ENCODE measurements at places on chromosomes 6 and 20.

DNA sequence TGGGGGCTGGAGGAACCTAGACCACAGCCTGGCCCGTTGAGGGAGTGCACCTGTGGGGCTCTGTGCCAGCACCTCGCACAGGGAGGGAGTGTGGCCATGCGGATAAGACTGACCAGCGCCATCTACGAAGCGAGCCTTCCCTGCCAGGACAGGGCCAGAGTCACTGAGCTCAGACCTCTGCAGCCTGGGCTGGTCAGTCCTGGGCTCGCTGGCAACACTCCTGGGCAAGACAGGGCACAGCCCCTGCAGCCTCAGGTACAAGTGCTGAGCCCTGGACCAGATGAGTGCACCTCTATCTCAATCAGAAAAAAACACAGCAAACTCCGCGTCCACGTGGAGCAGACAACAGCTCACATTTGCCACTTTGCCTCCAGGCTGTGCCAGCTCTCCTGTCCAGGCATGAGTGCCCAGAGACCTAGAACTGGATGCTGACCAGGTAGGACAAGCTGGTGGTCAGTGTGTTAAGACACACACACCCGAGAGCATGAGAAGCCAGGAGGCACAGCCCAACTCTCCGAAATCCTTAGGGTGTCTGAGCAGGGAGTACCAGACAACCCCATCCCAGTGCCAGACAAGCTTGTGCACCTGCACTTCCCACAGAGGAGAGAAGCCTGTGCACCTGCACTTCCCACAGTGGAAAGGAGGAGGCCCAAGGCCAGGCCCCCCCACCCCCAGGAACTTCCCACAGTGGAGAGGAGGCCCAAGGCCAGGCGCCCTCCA, 4.9 kb downstream of the ARFRP1 start:
- DNase-seq: no peak

GRCh38 chr20:57568088-57568896, 7.4 kb downstream of the PCK1 start:
- no peak for DNase-seq

- no peak for DNase-seq
These were observed 5.8 kb upstream of the SGK1 start for GRCh38 chr6:134323698-134324097.

- no peak for DNase-seq
These were observed 260.9 kb downstream of the TENT5A start for GRCh38 chr6:81491454-81492101.

GRCh38 chr20:37095108-37095598, 644 bp downstream of the RBL1 start:
- DNase-seq: no peak

- DNase-seq: no peak
These were observed 23.2 kb upstream of the XRN2 start for GRCh38 chr20:21279706-21280521.

- DNase-seq: no peak
These were observed 2.1 kb downstream of the DNMT3B start for GRCh38 chr20:32764005-32764960.

DNA sequence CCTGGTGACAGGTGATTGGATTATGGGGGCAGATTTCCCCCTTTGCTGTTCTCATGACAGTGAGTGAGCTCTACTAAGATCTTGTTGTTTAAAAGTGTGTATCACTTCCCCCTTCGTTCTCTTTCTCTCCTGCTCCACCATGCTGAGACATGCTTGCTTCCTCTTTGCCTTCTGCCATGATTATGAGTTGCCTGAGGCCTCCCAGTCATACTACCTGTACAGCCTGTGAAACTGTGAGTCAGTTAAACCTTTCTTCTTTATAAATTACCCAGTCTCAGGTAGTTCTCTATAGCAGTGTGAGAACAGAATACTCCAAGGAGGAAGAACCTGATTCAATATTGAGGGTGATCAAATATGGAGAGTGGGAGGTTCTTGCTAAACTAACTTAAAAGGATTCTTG, 724.9 kb downstream of the DOK5 start:
- DNase-seq: no peak

- no peak for DNase-seq
These were observed 82.6 kb upstream of the CNKSR3 start for GRCh38 chr6:154593122-154593521.
